Fibroblast of skin of right quadriceps (primary cell): ENCODE measurements at places on chromosomes 12 and 14.
A peak's percentile ranks its signal among the peaks of the same experiment; 100 is the strongest.

DNA sequence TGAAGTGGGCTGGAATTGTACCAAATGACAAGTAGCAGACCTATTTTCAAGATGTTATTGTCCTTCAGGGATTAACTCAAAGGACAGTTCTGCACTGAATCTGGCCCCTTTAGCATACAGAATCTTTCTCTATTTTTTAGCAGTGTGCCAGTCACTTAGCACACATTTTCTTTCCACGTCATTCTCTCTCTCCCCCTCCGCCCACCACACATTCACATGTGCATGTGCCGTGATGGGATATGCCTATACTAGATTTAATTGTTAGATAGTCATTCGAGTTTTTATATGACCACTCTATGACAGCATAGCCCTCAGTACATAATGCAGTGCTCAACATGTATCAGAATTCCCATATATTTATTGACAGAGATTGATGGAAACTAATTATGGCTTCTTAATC lies 129.1 kb downstream of the KCNC2 start:
- DNase-seq = no peak

GRCh38 chr12:120126635-120127005 lies 10.1 kb upstream of the RAB35 start:
- no peak for DNase-seq

DNA sequence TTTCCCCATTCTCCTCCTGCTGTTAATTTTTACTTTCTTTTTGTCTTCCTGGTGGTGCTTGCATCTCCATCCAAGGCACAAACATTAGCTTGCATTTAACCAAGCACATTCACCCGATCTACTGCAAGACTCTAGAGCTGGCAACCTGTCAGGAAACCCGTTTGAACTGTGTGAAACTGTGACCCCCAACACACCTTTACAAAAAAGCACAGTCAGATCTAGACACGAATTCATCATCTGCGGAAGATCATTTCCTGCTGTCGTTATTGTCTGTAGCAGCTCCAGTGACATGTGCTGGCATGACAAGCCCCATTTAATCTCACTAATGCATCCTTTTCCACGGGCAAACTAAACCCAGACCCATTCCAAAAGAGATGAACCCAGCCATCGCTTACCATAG lies 340.5 kb downstream of the VRK1 start:
- no peak for DNase-seq

DNA sequence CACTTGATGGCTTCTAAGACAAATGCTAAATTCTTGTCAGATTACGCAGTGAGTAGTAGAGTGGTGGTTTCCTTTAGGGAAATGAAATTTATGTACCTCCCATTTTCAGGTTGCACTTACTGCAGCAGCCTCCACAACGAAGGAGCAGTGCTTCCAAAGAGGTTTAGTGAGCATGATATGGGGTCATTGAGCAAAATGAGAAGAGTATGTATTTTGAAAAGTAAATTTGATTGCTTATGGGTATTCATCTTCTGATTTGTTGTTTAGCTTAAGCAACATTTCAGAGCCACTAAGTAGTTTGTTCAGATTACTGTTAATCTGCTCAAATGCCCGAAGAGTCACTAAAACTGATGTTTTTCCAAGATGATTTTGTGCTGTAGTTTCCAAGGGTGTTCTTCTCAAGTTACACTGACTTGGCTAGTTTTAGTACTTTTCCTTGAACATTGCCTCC lies 493.6 kb downstream of the PCNX1 start:
- DNase-seq = peak; percentile 22

DNA sequence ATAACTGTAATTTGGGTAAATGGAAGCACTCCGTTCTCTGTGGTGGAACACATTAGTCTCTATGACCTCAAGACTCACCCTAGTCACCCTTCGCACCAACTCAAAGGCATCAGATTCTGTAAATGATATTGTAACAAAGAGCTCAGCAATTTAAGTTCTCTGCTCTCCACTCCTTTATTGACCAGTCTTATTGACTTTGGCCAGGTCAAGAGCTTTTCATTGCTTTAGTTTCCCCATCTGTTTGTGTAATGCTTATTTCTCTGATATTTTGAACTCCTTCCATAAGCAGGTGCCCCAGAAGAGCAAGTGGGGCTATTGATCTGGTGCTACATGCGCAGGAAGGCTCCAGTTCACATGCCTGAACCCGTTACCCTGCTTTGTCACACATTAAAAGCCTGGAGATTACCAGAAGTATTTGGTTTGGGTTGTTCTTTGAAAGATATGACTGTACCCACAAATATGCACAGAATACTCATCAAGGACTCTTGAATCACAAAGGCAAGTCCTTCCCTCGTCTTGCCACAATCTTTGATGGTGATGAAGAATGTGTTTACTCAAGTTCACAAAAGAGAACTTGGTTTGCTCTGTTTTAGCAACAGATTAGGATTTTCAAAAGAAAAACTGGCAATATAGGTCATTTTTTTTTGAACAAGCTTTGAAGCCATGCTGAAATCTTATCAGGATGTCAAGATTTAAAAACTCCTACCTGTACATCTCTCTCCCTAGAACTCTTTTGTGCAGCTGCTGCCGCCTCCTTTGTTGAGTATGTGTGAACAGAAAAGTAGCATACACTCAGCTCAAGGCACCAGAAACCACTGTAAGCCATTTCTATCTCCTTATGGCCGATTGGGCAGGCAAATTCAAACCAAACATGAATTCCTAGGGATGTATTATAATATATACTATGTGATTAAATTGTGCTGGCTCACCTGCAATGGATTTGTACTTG lies 193.9 kb downstream of the BCAT1 start:
- DNase-seq = peak; percentile 88

DNA sequence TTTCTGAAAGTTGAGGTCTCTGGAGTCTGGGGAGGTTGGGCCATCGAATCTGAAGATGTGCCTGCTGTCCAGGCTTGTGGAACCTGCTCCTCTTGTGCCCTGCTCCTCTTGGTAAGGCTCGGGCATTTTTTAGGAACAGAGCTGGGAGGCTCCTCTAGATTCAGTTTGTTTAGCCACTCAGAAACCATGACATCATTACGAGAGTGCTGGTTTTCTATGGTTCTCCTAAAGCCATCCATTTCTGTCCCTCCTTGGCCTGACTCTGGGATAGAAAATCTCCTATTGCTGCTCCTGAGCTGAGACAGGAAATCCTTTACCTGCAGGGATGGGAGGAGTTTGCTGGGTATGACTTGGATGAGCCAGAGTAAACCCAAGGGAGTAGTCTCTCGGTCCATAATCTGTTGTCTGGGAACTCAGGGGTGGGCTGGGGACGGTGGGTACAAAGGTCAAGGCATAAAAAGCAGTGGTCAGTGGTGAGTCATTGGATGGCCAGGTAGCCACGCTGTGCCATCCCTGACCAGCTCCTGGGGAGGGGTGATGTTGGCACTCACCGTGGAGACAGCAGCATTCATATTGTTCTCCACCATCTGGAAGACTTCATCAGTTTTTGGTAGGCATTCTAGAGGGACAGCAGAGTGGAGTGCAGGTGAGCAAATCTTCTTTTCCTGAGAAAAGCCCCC lies 2.4 kb upstream of the ADCY4 start:
- DNase-seq = no peak

DNA sequence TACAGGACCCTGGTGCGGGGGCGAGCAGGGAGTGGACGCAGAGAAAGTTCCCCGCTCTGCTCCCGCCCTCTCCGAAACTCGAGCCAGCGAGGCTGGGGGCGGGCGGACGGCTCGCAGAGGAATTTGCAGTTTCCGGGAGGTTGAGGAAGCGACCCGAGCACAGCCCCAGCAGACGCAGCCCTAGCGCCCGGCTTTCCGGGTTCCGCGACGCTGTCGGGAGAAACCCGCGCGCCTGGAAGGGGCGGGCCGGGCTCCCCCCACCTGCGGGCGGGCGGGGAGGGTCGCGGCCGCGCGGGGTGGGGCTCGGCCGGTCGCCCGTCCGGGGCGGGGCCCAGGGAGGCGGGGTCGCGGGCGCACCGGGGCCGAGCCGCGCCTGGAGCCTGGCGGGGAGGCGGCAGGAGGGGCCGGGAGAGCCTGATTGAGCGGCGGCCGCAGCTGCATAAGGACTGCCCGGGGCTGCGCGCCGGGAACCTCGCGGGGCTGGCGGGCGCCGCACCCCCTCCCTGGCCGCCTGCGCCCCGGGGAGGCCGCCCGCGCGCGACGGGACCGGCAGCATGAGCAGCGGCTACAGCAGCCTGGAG lies at the start of gene RASSF3:
Gene RASSF3, plus strand, starts transcription at position 417 of the 581 bp plus-strand sequence. Its CDS starts 138 bp downstream, at position 555.
- DNase-seq = peak; percentile 57

- DNase-seq = peak; percentile 73
Measured at GRCh38 chr12:8065991-8066594, at the start of gene C3AR1. TSS of gene C3AR1 (minus strand) at chr12:8066359. CDS start at chr12:8060185, 6,174 bp downstream.

DNA sequence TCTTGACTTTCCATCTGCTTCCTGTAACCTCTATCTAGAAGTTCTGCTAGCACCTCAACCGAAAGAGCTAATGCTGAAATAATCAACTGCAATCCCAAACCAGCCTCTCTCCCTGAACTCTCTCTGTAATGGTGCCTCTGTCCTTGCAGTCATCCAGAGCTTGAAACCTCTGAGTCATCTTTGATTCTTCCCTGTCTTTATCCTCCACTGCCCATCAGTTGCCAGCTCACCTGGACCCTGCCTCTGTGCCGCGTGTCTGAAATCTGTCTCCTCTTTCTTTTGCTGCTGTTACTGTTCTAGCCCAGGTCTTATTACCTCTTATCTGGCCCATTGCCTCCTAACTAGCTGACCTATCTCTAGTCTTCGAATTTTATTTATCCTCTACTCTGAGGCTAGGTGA lies 15.5 kb downstream of the CLSTN3 start:
- no peak for DNase-seq

DNA sequence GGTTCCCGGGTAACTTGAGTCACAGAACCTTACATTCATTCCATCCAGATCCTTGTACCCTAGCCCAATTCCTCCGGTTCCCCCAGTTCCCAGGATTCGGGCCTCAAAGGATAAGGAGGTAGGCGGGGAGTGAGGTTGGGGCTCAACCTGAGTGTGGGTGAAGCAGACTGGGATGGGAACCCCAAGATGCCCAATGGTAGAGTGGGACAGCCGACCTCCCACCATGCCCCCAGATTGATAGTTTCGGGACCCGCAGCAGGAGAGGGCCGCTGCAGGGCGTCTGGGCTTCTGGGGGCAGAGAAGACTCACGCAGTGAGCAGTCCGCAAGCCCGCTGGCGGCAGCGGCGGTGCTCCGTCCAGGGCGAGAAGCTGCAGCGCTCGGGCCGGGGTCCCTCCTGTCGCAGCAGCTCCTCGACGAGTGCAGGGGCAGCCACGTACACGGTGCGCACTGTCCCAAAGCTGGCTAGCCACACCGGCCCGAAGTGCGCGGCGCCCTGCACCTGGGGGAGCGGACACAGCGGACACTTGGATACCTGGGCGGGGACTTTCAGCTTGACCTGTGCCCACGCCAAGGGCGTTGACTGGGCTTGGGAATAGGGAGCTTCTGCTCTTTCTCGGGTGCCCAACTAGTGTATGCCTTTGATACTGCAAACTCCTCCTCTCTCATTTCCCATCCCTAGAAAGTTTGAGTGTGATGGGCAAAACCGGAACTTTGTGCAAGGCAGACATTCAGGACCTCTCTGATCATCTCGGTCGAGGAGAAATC lies 997 bp downstream of the CYP27B1 start:
- DNase-seq = no peak

GRCh38 chr12:108484431-108484830 lies 30.6 kb upstream of the FICD start:
- no peak for DNase-seq

- DNase-seq = no peak
Measured at GRCh38 chr12:121781998-121782979, 11.2 kb downstream of the RHOF start.

DNA sequence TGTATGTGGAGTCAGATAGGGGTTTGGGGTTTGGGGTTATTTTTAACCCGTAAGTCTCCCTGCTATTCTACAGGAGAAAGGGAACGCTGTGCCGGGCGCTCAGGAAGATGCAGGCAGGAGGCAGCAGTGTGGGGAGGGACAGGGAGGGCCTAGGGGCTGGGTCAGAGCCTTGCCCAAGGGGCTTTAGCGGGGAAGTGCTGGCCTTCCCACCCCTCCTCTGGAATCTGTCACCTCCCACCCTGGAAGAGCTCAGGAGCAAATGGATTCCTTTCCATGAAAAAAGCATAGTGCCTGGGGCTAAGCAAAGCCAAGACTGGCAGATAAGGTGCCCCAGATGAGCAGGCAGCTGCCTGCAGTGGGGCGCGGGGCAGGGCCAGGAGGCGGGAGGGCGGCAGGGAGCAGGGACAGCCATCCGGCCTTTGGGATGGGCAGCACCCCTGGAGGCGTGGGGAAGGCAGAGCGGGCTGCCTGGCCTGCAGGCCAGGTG lies 7.3 kb upstream of the INF2 start:
- DNase-seq = no peak

- DNase-seq = no peak
Measured at GRCh38 chr14:104942586-104942985, 17.9 kb downstream of the PLD4 start.

- DNase-seq = peak; percentile 87
Measured at GRCh38 chr12:105330283-105330930, at the start of gene C12orf75. TSS of gene C12orf75 (plus strand) at chr12:105330691. CDS start at chr12:105330892, 201 bp downstream.

DNA sequence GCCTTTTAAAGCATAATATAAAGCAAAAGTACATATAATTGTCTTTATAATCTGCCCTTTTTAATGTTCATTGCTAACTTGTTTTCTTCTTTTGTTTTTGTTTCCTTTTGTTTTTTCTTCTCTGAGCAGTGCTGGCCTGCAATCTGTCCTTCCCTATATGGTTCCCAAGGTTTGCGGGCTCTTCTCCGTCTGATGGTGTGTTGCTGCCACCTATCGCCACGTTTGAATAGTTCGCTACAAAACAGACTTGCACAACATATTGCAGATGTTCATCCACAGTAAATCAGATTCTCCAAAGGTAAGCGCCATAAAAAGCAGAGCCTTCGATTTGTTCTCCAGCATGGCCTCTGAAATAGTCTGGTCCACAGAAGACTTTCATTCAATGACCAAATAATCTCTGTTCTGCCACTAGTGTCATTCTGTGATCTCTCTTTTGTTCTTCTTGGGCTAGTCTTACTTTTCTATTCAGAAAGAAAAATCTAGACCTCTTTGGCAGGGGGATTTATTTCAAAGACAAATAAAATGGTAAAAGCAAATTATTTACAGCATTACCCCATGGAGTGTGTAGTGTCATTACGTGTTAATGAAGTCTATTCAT lies 33.5 kb downstream of the C12orf50 start:
- peak; percentile 67 for DNase-seq

- DNase-seq = no peak
Measured at GRCh38 chr14:73311708-73312030, 74.4 kb downstream of the PAPLN start.

GRCh38 chr14:73025544-73025943 lies 1.4 kb downstream of the ZFYVE1 start:
- no peak for DNase-seq

- no peak for DNase-seq
Measured at GRCh38 chr12:77070382-77070781, 5.0 kb upstream of the E2F7 start.

- DNase-seq = no peak
Measured at GRCh38 chr14:81001447-81001846, 46.0 kb downstream of the TSHR start.

- DNase-seq = no peak
Measured at GRCh38 chr12:80670214-80670613, 37.2 kb upstream of the MYF6 start.

DNA sequence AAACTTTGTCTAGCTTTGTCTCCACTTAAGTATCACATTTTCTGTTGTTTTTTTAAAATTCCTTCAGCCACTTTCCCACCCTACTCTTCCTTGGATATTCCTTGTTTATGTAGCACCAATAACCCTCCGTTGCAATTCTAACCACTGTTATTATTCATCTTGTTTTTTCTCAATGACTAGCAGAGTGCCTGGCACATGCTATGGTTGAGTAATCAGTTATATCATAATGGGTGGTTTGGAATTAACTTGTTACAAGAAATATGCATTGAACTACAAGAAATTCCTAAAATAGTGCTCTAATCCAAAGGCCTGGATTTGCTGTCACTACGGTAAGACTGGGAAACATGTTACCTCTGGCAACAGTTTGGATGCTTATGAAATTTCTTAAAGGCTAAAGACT lies 756.6 kb downstream of the NOVA1 start:
- peak; percentile 2 for DNase-seq
